Fibroblast of skin of right quadriceps (primary cell): ENCODE measurements at places on chromosomes 12 and 14.

DNA sequence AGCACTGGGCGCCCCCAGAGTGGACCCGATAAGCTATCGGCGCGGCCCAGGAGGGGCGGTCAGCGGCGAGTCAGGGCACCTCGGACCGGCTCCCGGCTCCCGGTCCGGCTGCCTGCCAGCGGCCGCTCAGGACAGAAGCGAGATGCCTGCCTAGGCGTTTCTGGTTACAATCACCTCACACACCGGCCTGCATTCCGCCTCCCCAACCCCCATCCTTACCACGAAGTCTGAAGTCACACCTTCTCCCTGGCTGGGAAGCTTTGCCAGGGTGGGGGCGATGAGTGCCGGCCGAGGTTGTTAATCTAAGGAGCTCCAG, 42.6 kb upstream of the TBX5 start:
- no peak for DNase-seq

- no peak for DNase-seq
Observed at GRCh38 chr14:41449066-41449465, 157.6 kb upstream of the LRFN5 start.

DNA sequence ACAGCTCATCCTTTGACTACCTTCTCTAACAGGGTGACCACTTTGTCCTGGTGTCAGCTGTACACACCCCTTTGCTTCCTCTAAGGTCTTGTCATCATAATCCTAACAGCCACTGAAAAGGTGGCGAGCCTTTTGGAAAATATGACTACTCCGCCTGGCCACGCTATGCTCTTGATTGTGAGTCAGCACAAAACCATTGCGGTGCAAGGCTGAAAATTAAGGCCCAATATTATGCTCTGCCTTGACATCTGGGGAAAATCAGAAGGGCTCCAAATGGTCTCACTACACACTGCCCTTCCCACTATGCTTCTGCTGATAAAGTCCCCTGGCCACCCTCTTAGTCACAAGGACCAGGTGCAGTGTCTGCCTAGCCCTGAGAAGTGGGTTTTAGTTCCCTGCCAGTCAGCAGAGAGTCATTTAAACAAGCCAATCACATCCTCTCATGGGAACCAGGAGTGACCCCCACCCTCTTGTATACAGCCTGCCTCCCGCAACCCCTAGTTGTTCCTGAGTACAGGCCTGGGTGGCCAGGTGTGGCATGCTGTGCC, 34.3 kb downstream of the FGD6 start:
- DNase-seq: peak; percentile 83

- no peak for DNase-seq
Observed at GRCh38 chr12:126198966-126199692, 1133.9 kb downstream of the AACS start.

GRCh38 chr12:114404083-114404925, 1.6 kb downstream of the TBX5 start:
- DNase-seq: no peak

- DNase-seq: no peak
Observed at GRCh38 chr14:68380329-68380741, 412.5 kb downstream of the ZFP36L1 start.
